ENCODE measurements at places on chromosomes 5 and 9. TPM values are rescaled to one million over a fixed set of nuclear protein-coding genes. Genes with fewer than 3 reads are reported as not detected.

TICAM2 gene
- 0.82 TPM for total RNA-seq

C9 gene
- total RNA-seq: 0.11 TPM

GRCh38 chr9:96027251-96028131, 152.0 kb downstream of the ERCC6L2 start:
- DNase-seq: no peak

ADCY2 gene
- 0.08 TPM for total RNA-seq

DNA sequence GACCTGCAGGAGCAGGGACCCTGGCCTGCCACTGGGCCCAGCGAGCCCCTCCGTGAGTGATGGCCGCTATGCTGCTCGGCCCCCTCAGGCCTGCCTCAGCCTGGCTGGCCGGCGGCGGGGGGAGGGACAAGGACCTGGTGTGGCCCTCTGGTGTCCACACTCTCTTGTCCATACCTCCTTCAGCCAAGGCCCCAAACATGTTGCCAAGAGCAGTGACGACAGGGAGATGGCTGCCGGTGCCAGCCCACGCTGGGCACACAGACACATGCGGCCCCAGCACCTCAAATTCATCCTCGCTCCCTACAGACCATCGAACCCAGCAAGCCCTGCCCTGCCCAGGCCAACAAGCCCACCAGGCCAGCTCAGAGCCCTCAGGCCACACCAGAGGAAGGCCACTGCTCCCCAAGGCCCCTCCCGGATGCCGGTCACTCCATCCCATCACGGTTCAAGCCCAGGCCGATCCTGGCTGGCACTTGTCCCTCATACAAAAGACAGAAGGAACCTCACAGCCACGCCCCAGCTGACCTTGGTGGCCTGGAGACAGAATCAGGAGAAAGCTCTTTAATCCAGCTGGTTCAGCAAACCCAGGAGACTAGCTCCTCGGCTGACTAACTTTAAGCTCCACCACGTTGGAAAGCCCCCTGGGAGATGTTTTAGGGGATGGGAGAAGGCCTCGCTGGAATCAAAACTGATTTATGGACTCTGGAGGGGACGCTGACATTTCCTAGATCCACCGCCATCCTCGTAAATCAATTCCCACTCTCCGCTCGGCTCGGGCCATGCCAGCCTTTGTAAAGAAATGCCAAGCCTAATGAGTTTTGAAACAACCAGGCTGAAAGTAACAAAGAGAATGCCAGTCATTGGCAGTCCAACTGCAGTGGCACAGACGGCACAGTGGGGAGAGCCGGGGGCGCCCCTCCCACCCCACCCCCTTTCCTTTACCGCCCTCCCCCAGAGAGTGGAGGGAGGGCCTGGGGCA, 84.9 kb downstream of the VAV2 start:
- DNase-seq: no peak

DNA sequence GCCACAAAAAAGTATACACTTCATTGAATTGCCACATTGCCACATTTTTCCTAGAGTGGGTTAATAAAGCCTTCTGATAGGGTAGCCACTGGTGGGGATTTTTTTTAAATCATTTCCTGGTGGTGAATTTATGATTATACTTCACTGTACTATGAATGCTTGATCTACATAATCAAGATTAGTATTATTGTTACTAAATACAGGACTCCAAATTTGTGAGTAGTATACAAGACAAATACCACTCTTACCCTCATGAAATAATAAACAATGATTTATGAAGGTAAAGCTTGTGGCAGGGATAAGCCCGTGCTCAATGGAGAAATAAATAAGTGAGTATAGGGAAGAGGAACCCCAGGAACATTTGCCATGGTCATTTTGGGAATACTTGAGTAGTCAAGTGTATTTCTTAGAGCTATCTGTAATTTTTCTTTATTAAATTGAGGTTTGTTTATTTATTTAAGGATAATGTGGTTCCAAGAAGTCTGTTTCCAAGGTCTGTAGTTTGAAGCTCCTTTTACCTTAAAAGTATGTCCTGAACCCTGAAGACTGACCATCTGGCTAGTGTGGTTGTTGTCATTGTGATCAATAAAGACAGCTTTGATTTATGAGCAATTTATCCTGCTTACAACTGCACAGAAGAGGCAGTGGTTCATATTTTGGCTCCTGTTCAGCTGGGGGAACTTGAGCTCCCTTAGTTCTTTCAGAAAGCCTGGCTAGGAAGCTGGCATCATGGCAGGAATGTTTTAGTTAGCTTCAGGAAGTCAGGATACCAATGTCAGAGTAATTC, 118.6 kb downstream of the ZSWIM6 start:
- no peak for DNase-seq

DNA sequence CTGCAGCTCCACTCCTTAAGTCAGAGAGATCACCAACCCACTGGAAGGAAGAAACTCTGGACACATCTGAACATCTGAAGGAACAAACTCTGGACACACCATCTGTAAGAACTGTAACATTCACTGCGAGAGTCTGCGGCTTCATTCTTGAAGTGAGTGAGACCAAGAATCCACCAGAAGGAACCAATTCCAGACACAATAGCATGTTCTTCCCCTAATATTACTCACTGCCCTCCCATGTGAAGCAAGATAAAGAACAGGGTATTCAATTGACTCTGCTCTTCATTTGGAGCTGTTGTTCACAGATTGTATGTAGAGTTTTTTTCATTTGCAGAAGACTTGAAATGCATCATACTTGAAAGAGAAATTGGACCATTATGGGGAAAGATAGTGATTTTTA, 10.8 kb downstream of the SAXO1 start:
- DNase-seq: no peak

DNA sequence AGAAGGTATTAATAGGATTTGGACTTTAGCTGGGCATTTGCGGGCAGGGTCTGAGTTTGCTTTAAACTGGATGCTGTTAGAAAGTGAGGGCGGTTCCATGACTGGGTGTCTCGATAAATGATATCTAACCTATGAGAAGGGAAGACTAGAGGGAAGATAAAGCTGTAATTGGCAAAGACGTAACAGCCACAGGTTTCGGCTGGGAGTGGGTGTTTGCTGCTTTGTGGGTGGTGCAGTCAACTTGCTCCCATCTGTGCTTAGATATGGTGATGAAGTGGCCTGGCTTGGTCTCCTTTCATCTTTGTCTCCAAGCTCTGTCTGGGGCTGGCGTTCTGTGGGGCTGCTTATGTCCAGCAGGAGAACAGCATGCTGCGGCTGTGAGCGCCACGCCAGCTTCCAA, 23.3 kb downstream of the OR2V1 start:
- DNase-seq: no peak

DNA sequence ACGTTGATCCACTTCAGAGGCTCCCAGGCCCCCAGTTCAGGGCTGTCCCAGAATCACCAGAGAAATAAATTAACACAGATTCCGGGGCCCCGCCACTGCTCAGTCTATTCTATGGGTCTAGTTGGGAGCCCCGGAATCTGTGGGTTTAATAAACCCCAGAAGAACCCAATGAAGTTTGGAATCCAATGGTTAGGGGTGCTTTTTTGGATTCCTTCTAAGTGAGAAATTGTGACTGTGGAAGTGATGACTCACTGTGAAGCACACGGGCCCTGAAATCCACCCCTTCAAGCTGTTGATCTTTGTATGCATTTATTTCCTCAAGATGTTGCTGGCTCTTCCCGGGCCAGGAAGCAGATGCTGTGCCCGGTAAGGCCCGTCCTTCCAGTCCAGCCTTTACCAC, 57.3 kb upstream of the SLC28A3 start:
- DNase-seq: no peak

DNA sequence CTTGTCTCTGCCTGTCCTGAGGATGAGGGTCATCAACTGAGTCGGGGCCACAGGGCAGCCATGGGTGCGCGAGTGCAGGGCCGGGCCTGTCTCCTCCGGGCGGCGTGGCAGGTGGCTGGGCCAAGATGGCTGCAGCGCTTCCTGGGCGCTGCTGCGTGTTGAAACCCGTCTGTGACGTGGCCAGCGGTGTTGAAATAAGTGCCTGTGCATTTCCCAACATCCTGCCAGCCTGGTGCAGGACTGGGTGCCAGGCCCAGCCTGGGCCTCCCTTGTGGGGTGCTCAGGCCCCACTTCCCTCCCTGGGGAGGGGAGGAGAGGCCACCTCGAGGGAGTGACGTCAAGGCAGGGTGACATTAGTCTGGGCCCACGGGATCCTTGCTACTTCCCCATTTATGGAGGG, 45.5 kb downstream of the RXRA start:
- DNase-seq: no peak

MSX2 gene
- total RNA-seq: 0.18 TPM

CACNA1B gene
- not detected for total RNA-seq

IFNA2 gene
- total RNA-seq: not detected

- DNase-seq: no peak
Observed at GRCh38 chr5:143350751-143351602, 52.5 kb downstream of the NR3C1 start.

DNA sequence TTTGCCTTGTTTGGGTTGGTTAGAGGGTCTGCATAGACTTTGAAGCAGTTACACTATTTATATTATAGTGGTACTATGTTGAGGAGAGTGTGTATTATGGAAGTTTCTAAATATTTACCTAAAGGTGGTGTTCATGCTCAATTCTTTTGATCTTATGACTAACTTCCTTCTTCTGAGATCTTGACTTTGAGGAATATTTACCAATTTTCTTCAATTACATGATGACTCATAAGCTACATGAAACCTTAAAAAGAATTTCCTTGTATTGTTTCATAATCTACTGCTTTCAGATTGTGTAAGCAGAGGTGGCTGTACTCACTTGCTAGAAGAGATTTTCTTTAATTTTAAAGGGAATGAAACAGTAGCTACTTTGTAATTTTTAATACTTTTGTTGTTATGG, 276.1 kb downstream of the TAF11L14 start:
- no peak for DNase-seq

DNA sequence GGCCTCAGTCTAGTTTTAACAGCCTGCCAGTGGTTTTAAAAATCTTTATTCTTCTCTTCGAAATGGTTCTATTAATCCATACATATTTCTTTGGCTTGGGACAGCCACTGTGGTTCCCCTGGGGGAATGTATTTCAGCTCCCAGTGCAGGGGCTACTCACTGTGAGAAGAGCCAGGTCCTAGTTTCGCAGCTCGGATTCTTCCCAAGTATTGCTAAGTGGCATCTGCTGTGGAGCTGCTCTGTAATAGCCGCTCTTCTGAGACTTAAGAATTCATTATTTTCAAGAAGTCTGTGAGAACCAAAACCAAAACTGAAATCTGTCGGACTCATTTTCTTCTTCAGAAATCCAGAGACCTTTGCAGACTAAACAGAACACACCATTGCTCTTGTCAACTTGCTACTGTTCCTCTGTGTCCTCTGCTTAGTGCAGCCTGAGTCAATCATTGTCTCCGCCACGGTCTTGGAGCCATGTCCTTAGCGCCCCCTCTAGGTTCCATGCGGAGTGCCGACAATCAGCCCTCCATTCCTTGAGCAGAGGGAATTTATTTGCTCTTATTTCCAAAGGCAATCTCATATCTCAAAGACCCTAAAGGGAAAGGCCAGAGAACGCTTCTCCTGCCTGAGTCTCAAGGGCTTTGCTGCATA, 478.2 kb downstream of the SPATA31D1 start:
- DNase-seq: no peak

DNA sequence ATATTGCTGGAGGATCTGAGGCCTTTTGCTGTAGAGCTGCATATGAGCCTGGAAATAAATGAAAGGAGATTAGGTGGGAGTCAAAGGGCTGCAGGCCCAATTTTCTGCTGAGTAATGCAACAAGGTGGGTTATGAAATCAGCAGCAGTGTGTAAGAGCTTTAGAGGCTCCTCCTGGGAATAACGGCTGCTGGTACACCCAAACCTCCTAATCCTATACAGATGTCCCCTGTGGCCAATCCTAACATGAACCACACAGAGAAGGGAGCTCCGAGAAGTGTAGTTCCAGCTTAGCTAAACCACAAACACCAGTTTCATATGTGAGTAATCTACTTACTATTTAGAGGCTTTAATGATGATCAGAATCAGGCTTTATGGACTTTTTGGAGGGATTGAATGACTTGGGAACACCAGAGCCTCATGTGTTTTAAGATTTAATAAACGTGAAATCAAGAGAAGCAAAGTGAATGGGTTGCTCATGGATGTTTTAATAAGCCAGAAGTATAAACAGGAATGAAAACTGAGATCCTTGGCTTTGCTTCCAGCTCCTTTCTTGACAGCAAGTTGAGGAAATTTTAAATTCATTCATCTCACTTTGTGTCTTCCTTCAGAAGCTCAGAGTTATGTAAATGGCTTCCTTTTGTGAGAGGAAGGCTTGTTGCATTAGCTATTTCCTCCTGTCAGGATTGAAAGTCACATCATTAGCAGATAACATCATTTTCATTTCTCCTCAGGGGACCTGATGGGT, 437.5 kb downstream of the TMEM232 start:
- DNase-seq: no peak

ANKRD18B gene
- 2.4 TPM for total RNA-seq

FAM151B gene
- total RNA-seq: 0.45 TPM

BARHL1 gene
- not detected for total RNA-seq

- DNase-seq: no peak
Observed at GRCh38 chr5:125394661-125395280, 648.3 kb upstream of the ZNF608 start.

DNA sequence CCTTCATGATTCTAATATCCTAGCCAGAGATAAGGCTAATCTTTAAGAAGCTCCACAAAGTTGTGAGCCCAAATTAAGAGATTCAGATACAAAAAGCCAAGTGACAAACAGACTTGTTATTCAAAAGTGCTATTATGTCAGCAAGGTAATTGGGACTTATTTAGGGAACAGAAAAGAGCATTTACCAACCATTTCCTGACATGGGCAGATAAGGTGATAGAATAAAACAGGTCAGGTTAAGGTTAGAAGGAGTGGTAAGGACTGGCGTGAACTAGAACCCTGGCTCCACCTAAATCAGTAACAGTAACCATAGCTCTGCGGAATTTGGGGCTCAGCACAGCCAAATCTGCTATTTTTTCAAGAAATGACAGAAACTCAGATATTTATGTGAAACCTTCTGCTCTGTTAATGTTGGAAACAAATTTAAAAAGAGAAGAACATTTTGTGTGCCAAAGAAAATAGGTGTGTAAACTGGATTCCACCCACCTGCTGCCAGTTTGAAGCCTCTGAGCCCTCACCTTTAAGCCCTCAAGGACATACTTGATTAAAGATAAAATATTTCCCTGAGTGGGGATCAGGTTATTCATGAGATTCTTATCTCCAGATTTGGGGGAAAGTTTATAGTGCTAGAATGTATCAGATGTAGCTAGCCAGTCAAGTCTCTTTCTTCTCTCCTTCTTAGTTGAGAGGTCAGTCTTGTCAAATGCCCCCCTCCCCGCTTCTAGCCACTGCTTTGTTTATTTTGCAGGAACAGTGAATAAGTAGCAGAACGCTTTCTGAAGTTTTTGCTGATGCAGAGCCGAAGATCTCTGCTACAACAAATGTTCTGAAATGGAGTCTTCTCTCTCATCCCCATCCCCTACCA, 10.2 kb upstream of the ERMP1 start:
- no peak for DNase-seq

ACOT12 gene
- total RNA-seq: not detected

GRCh38 chr5:95960667-95961616, 709 bp downstream of the ELL2 start:
- DNase-seq: peak; percentile 64

- DNase-seq: no peak
Observed at GRCh38 chr5:138594305-138595058, 19.3 kb upstream of the HSPA9 start.

- no peak for DNase-seq
Observed at GRCh38 chr5:17748201-17748600, 113.9 kb downstream of the TAF11L14 start.
